ENCODE measurements at places on chromosomes 1 and 21.

- no peak overlapping the region for H3K27ac ChIP-seq
- no peaks in the 10 kb centered on the region for H3K27me3 ChIP-seq
- no peak for DNase-seq
These were observed 145.9 kb upstream of the ATP1B1 start for GRCh38 chr1:168960595-168960994.

- no peak overlapping the region for H3K4me3 ChIP-seq
- H3K27me3 ChIP-seq, result peaks cover 3% of the 10 kb centered on the region
- peaks cover 19% of the 10 kb centered on the region for H3K4me1 ChIP-seq
- no peak overlapping the region for H3K27ac ChIP-seq
- H3K36me3 ChIP-seq, result no peaks in the 10 kb centered on the region
- no peak for DNase-seq
These were observed 5.2 kb downstream of the FAAH start for GRCh38 chr1:46399307-46399706.

DNA sequence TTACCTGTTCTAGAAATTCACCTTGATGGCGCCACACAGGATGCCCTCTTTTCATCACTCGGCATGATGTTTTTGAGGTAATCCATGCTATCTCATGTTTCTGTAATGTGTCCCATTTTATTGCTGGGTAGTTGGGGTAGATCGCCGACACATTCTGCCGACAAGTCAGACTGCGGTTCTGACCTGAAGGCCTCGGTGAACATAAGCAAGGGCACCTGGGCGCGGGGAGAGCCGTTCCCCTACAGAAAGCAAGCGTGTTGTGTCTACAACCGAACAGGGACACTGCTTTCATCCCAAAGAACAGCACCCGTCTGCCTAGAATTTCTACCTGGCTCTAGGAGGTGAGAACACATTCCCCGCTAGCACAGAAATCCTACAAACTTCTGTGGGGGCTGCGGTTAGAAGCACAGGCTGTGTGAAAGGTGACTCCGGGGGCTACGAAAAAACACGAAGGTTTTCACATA, 149.2 kb downstream of the PPIAL4G start:
- H3K4me3 ChIP-seq, result peak overlapping the region; percentile 58
- H3K4me1 ChIP-seq, result peaks cover 14% of the 10 kb centered on the region
- peak overlapping the region; percentile 80 for H3K27ac ChIP-seq

DNA sequence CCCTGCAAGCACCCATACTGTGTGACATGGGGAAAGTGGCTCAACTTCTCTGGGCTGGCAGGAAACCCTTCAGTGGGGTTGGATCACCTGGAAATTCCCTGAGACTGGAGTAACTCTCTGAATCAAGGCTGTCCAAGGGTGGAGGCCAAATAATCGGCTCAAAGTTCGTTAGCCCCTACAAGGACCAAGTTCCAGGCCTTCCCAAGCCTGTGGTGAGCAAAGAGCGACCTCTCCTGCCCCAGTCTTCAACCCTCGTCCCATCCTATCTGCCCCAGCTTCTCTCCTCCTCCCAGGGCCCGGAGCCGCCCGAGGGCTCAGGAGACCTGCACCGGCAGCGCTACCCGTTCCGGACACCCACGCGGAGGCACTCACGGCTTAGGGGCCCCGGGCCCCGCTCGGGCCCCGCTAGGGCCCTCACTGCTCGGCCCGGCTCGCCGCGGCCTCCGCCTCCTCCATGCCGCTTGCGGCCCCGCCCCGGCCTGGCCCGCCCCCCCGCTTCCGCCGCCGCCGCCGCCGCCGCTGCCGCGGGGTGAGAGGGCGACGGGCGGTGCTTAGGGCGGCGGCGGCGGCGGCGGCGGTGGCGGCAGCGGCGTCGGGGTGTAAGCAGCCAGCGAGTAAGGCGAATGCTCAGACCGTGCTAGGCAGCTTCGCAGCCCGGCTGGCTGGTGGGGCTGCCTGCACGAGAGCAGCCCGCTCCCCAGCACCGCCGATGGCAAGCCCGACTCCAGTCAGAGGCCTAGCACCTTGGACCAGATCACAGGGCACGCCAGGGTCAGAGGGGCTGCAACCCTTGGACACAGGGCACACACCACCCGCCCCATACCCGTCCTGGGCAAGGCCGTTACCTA, at the start of gene POMGNT1:
TSS of gene POMGNT1 (minus strand) at position 471 of the 848 bp plus-strand sequence. CDS start 613 bp downstream, outside the sequence.
- no peaks in the 10 kb centered on the region for H3K27me3 ChIP-seq
- peak; percentile 77 for DNase-seq
- peaks cover 27% of the 10 kb centered on the region for H3K4me1 ChIP-seq
- H3K36me3 ChIP-seq, result peaks cover 23% of the 10 kb centered on the region

- H3K36me3 ChIP-seq, result peaks cover 56% of the 10 kb centered on the region
- DNase-seq, result no peak
- no peaks in the 10 kb centered on the region for H3K27me3 ChIP-seq
- no peaks in the 10 kb centered on the region for H3K4me1 ChIP-seq
- H3K4me3 ChIP-seq, result no peak overlapping the region
These were observed 23.1 kb downstream of the SOD1 start for GRCh38 chr21:31682620-31683019.

DNA sequence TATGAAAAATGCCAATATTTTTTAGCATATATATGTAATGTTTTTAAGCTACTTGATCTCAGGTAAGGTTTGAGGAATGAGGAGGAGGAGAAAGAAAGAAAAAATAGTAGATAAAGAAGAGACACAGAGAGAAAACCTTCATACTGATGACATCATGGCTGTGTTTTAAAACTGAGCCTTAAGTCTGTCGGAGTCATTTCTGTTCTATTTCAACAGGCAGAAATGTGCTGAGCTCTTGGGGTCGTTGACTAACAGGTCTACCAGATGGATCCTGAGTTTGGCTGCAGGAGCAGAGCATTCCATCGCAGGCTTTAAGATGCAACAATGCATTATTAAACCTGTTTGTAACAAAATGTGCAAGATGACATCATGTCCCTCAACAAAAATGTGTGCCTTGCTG, 356.0 kb downstream of the TGFB2 start:
- H3K4me3 ChIP-seq, result no peak overlapping the region
- DNase-seq, result no peak
- H3K27ac ChIP-seq, result no peak overlapping the region
- H3K4me1 ChIP-seq, result no peaks in the 10 kb centered on the region
- H3K27me3 ChIP-seq, result no peaks in the 10 kb centered on the region

DNA sequence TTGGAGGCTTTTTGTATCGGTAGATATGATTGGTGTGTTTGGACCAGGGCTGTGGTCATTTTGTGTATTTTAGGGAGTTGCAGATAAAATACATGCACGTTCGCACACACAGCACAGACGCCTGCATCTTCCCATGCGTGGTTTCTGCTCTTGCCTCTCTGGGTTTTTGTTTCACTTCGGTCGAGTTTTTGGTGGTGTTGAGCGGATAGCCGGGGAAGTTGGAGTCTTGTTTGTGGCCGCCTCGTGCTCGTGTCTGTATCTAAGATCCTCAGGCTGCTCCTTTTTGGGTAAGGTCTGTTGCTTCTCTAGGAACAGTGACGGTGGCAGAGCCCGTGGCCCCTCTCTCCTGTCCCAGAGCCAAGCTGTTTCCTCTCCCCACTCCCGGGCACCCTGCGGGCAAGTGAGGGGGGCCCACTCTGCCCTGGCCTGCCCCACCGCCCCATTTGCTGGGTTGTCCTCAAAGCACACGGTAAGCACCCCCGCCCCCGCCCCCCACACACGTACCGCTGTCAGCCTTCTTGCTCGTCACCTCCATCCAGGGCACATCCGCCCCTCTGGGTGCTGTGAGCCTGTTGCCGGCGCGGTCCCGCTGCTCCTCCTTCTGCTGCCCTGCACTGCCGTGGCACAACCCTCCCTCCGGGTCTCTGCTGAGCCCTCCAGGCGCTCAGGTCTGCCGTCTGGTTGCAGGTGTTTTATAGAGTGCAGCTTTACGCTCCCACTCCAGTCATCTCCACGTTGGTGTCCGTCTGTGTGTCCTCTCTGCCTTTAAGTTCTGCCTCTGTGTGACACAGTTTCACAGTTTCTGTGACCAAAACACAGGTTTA, 51.9 kb downstream of the AGPAT3 start:
- H3K36me3 ChIP-seq, result no peaks in the 10 kb centered on the region
- peaks cover 21% of the 10 kb centered on the region for H3K4me1 ChIP-seq
- peak overlapping the region; percentile 54 for H3K4me3 ChIP-seq
- H3K27ac ChIP-seq, result peak overlapping the region; percentile 64
- no peaks in the 10 kb centered on the region for H3K27me3 ChIP-seq

DNA sequence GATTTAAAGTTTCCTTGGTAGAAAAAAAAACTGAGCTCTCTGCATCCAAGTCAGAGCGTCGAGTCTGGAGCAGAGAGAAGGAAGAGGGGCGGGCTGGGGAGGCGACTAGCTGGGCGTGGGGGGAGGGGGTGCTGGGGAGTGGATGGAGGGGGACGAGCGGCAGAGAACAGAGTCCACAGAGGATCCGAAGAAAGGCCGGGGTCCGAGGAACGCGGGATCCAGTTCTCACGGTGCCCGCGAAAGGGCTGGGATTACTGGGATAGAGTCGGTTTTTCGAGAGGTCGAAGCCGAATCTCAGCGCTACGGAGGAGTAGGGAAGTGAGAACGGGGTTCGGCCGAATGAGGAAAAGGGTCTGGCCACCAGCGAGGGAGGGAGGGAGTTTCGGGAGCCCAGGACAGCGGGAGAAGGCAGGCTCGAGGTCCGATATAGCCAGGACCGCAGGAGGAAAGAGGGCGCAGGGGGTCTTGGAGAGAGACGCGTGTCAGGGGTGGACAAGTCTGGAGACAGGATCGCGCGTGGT, 665 bp downstream of the DAB1 start:
- H3K36me3 ChIP-seq, result no peaks in the 10 kb centered on the region
- peaks cover 14% of the 10 kb centered on the region for H3K27me3 ChIP-seq
- DNase-seq, result no peak
- no peak overlapping the region for H3K4me3 ChIP-seq
- peaks cover 6% of the 10 kb centered on the region for H3K4me1 ChIP-seq

GRCh38 chr21:35136106-35136505, 87.0 kb upstream of the RUNX1 start:
- no peaks in the 10 kb centered on the region for H3K36me3 ChIP-seq
- H3K27me3 ChIP-seq, result no peaks in the 10 kb centered on the region
- no peak overlapping the region for H3K27ac ChIP-seq
- no peak overlapping the region for H3K4me3 ChIP-seq
- no peak for DNase-seq

DNA sequence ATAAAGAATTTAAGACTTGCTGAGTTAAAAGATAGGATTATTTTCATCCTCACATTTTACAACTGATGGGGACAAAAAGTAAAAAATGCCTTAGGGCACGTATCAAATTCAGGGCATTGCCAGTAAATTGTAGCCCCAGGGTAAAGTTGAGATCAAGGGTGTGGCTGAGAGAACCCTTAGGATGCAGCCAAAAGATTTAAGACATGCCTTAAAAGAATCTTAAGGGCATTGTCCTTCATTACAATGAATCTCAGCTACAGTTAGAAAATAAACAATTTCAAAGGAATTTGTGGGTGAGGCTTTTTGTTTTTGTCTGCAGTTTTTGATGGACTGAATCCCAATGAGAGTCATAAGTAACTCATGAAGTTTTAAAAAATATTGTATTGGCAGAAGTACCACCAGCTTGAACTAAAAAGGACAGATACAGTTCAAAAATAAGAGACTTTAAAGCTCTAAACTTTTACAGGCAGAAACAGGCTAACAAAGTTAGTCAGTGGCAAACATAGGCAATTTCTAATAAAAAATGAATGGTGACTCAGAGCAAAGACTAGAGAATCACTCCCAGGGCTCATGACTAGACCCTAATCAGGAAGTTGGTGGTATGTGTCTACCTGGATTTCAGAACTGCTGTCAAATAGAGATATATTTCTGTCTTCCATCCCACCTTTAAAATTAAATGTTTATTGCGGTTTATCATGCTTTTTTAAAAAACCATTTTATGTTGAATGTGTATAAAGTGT, 165.1 kb upstream of the SNX7 start:
- H3K27ac ChIP-seq, result no peak overlapping the region
- no peaks in the 10 kb centered on the region for H3K27me3 ChIP-seq
- H3K4me1 ChIP-seq, result no peaks in the 10 kb centered on the region
- no peak for DNase-seq

- H3K4me3 ChIP-seq, result no peak overlapping the region
- H3K4me1 ChIP-seq, result no peaks in the 10 kb centered on the region
- no peak overlapping the region for H3K27ac ChIP-seq
- no peaks in the 10 kb centered on the region for H3K36me3 ChIP-seq
These were observed 4.1 kb downstream of the HHIPL2 start for GRCh38 chr1:222543817-222544216.

DNA sequence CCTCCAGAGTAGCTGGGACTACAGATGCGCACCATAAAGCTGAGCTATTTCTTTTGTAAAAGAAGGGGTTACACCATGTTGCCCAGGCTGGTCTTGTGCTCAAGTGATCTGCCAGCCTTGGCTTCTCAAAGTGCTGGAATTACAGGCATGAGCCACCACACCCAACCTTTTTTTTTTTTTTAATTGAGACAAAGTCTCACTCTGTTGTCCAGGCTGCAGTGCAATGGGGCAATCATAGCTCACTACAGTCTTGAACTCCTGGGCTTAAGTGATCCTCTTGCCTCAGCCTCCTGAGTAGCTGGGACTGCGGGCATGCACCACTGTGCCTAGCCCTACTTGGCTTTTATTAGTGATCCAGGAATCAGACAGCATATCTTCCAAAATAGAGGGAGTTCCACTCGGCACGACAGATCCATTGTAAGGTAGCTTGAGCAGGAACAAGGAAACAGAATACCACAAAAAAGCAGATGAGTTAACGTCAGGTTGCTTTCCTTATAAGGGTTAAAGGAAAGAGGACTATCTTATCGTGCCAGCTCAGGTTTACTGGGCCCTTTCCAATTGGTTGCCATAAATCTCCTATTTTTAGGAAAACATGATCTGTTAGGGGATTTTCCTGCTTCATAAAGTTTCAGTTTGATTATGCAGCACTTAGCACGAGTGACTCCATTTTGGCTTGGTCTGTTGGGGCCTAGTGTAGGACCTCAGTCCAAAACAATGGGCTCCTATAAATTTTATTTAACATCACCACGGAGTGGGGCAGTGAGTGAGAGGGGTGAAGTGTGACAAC, 45.2 kb downstream of the NENF start:
- DNase-seq, result no peak
- no peak overlapping the region for H3K4me3 ChIP-seq
- no peaks in the 10 kb centered on the region for H3K36me3 ChIP-seq

DNA sequence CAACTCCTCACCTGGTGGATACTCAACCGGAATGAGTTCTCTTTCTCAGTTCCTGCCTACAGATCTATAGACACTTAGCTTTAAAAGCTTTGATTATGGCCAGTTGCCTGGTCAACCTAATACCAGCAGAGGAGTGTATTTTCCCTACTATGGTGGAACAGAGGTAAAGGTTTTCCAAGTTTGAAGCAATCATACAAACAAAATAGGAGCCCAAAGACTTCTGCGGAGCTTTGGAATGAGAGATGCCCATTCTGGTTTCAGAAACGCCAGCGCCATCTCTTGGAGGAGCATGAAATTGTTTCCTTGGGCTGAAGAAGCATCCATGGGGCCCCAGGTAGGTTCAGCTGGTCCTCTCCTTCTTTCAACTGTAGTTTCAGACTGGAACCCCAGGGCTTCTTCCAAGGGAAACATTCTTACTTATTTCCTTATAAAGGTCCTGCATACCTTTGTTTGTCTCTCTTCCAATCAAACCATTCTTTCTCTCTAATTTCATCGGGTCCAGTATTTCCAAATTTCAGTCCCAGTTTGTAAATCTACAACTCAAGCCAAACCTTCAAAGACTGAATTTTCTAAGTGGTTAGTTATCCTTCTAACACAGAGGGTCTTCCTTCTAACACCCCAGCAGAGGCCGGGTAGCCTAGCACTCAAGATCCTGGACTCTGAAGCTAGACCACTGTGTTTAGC, 95.9 kb downstream of the KCNJ15 start:
- no peak overlapping the region for H3K4me3 ChIP-seq
- peaks cover 6% of the 10 kb centered on the region for H3K4me1 ChIP-seq
- H3K36me3 ChIP-seq, result no peaks in the 10 kb centered on the region
- H3K27me3 ChIP-seq, result no peaks in the 10 kb centered on the region
- no peak overlapping the region for H3K27ac ChIP-seq
